ENCODE measurements at places on chromosomes 16 and 17. TPM values are rescaled to one million over a fixed set of nuclear protein-coding genes. Genes with fewer than 3 reads are reported as not detected.

GRCh38 chr17:71809537-71809936 lies 311.3 kb upstream of the SOX9 start:
- no peak for DNase-seq

GRCh38 chr16:60419859-60420258 lies 1616.4 kb downstream of the CDH8 start:
- DNase-seq: no peak

DNA sequence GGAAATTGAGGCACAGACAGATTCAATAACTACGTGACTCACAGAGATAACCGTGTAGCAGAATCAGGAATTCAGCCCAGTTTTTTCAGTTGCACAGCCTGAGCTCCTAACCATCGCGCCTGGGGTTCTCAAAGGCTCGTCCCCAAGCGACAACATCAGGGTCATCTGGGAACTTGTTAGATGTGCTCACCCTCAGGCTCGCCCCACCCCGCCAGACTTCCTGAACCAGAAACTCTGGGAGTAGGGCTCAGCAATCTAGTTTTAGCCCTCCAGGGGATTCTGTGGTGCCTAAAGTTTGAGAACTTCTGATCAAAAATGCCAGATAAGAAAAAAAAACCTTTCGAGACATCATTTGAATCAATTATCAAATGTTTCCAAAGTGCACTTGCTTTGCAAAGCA lies 559.8 kb downstream of the WWOX start:
- no peak for DNase-seq

PRR15L gene
- 36.6 TPM for total RNA-seq
